GM12878 (cell line): ENCODE measurements at places on chromosomes 2 and 18.

DNA sequence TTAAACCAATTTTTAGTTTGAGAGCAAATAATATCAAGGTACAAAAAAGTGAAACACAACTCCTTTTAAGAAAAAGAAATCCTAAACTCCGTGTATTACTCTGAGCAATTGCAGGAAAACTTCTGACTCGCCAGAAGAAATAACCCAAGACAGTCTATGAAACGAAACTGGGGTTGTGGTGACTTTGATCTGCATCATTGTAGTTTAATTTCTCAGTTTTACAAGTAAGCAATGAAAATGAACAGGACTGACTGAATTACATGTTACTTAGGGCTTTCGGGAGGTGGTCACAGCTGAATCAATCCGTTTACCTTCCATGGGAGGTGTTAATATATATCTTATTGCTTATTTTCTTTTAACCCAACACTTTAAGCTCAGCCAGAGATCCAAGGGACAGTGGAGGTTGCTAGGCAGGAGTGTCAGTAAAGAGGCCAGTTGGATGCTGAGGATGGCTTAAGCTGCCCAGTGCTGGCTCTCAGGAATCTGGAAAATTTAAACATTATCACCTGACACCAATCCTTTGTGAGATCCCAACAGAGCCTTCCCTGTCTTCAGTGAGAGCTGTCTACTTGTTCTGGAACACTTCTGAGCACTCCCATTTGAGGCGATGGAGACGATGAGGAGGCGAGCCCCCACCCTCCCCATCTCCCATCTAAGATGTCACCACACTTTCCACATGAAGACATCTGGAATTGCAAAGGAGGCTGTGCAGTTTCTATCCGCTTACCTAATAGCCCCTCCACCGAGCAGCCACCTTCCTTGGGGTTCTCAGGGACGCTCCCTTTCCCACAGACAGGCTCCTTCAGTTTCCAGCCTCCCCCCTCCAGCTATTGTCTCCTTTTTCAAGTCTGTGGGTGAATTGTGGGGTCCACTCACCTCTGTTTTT lies 3.6 kb upstream of the RAB31 start:
- peak; percentile 35 for DNase-seq

GRCh38 chr2:171615069-171615468 lies 72.2 kb upstream of the DYNC1I2 start:
- DNase-seq = no peak

- DNase-seq = no peak
These were observed 164.1 kb downstream of the DCDC2C start for GRCh38 chr2:3867469-3867868.

DNA sequence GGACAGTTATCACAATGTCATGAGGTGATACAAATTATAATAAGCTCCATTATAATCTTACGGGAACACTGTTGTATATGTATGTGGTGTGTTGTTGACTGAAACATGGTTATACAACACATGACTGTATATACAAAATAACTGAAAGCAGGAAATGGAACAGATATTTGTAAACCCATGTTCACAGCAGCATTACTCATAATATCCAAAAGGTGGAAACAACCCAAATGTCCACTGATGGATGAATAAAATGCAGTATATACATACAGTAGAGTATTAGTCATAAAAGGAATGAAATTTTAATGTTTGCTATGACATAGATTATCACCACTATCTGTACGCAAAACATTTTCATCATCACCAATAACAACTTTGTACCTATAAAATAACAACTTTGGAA lies 107.3 kb downstream of the USP34 start:
- no peak for DNase-seq

GRCh38 chr2:74440378-74441169 lies 1.2 kb downstream of the RTKN start:
- no peak for DNase-seq

DNA sequence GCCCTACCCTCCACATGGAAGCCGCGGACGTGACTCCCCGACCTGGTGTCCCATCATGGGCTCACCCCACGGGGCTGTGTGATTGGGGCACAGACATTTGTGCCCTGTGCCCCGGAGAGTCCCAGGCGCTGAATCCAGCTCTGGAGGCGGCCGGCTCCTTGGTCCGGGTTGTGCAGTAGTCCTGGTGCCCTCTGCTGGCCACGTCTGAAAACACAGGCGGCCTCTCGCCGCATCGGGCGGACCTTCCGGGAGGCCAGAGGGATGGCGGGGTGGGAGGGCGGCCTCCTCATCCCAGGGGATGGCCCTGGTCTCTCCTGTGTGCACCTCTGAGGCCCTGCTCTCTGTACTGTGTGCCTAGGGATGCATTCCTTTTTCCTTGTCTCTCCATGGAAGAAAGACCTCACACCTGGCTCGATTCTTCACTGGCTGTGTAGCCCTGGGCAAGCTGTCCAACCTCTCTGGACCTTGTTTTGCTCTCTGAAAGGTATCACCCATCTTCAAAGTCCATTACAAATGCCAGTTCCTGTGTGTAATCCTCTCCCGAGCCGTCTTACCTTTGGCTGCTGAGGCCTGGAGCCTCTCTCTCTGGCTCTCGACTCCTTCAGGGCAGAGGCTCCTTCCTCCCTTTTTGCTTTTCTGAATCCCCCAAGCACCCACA lies 27.6 kb downstream of the CELF4 start:
- DNase-seq = no peak

DNA sequence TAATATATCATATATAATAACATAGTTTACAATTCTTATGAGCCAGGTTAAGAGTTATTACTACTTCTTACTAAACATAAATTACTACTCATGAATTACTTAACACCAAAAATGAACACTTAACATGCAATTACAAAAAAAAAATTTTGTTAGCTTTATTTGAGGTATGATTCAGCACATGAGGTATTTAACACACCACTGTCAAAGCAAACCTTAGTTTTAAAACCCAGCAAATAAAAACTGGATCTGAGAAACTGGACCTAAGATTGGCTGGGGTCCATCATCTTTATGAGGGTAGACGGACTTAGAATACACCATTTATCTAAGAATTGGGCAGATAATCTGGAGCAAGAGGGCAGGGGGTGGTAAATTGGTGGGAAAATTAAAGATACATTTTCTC lies 81.8 kb upstream of the CREB1 start:
- DNase-seq = no peak

- DNase-seq = no peak
These were observed 160.6 kb downstream of the RNF144A start for GRCh38 chr2:7077660-7078267.

- DNase-seq = no peak
These were observed 258.8 kb downstream of the GPD2 start for GRCh38 chr2:156695020-156695419.

GRCh38 chr18:40046596-40046995 lies 1908.4 kb upstream of the PIK3C3 start:
- DNase-seq = no peak

DNA sequence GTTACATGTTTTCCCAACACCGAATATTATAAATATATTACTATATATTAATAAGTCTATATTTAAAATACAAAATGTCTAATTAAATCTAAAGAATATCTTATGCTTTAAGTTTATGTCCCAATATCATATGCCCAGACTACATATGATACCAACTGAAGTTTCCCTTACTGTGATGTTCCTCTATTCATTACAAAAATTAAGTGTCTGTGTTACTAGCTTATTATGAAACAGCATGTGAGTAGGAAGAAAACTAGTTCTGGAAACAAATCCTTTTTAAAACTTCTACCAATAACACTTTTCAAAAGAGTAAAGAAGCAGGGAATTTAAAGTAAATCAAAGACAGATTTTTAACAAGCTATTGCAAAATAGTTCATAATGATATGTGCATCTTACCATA lies 17.8 kb downstream of the HNRNPLL start:
- no peak for DNase-seq

- DNase-seq = no peak
These were observed 14.8 kb upstream of the IMP4 start for GRCh38 chr2:130327703-130328527.

DNA sequence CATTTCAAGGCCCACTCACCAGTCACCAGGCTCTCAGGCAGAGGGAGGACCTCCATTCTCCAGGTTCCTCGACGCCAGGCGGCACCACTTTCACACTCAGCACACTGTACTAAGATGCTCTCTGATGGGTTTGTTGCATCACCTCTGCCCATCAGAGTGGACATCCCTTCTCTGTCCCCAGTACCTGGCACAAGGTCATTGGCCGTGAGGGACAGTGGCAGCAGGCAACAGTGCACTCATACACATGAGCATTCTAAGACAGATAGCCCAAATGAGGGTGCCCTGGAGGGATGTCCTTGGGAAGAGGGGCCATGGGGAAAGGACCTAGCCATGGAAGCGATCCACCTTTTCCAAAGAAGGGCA lies 3.0 kb upstream of the ADRA2B start:
- DNase-seq = no peak

DNA sequence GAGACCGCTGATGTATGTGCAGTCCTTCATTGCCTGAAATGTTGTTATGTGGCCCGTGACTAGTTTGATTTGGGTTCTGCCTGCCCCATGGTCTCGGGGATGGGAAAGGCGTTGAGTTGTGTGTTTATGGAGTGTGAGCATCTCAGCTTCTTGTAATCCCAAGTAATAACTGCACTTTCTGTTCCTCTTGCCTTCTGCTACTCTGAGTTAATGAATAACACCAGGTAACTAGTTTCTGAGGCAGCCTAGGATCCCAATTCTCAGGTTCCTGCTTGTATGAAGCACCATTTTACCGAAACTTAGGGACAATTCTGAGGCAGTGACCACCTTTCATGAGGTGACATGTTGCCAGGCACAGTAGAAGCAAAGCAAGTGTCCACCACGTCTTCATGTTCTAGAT lies 170.0 kb downstream of the ALK start:
- DNase-seq = no peak

DNA sequence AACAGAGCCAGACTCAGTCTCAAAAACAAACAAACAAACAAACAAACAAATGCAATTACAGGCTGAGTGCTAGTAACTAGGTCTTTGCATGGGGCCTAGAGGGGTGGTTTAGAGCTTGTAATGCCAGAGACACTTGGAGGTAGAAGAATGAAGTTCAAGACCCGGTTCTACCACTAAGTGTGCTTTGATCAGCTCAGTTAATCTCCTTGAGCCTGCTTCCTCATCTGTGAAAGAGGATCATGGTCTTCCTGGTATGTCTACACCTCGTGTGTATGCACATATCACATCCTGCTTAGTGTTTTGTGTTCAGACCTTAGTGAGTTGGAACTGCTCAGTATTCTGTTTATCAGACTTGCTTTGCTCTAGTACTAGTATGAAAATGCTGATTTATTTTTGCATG lies 4.8 kb upstream of the ATP6V1C2 start:
- no peak for DNase-seq

DNA sequence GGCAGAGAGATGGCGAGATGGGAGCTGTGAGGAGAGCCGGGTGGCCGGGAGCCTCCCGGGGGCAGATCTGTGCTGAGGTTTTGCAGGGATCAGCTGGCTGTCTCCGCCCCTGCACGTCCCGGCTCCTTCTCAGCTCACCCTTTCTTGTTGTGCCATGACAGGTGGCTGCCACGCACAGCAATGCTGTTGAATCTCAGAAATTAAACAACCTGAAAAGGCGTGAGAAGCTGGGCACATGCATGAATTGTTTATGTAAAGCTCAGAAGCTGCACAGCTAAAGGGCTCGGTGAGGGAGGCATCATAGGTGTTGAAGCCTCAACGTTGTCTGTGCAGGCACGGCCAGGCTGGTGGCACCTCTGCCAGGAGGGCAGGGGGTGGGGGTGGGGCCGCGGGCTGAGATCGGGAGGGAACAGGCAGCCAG lies 858 bp upstream of the RTP5 start:
- DNase-seq = no peak

DNA sequence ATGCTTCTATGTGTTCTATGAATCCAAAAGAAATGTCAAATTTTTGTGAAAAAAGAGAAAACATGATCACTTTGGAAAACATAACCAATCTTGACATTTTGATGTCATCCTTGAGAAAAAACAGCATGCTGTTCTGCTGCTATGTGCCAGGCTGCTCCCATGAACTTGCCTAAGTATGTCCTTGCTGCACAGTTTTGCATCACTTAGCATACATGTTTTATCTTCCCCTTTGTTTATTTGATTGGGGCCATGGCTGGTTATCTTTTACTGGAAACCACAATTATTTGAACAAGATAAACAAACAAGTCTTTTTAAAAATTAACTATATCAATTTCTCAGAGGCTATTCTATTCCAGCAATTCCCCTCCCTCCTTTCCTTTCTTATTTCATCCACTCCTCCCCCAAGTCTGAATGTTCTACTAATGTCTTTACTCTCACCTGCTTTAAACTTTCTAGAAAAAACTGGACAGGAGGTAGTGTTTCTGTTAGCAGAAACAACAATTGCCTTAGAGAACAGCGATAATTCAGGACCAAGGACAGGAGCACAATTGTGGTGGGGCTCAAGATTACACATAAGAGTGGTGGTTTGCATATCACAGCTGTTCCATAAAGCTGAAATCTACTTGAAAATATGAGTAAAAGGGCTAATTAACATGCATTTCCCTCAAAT lies 6.7 kb downstream of the AOX1 start:
- DNase-seq = no peak

GRCh38 chr2:128543646-128544045 lies 225.0 kb upstream of the HS6ST1 start:
- DNase-seq = no peak

DNA sequence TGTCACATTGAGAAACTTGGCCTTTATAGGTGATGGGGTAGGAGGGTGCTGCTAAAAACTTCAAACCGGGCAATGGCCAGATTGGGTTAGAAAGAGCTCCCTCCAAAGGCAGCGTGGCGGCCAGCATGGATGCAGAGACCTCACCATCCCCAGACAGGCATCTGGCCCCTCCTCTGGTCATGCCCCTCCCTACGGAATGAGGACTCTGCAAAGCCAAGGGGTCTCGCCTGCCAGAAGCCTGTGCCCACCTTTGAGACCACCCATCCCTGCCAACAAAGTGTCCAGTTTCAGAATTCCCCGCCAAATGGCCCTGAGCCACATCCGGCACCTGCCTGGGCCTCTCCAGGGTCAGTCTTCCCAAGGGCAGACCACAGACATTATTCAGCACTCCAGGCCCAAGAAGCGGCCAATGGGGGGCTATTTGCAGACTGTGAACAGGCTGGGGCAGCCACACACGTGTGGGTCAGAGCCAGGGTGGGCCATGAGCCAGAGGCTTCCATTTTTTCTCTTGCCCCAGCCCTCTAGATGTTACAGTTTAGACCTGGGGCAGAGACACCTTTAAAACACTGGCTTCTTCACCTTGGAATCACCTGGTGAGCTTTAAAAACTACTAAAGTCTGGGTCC lies 4.2 kb upstream of the ATP6V1B1 start:
- DNase-seq = no peak

- DNase-seq = no peak
These were observed 101.0 kb upstream of the CTDP1 start for GRCh38 chr18:79578396-79579260.

GRCh38 chr2:237927135-237927534 lies 39.7 kb upstream of the UBE2F start:
- DNase-seq = no peak

DNA sequence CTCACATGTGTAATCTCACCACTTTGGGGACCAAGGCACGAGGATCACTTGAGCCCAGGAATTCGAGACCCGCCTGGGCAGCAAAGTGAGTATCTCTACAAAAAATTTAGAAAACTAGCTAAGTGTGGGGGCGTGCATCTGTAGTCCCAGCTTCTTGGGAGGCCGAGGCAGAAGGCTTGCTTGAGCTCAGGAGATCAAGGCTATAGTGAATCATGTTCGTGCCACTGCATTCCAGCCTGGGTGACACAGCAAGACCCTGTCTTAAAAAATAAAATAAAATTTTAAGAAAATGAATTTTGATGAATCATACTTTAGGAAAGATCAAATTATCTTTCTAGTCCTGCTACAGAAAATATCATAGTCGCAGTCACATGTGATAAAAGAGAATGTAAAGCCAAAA lies 46.9 kb downstream of the CABYR start:
- no peak for DNase-seq
